ENCODE measurements at places on chromosomes 12 and 14.

DNA sequence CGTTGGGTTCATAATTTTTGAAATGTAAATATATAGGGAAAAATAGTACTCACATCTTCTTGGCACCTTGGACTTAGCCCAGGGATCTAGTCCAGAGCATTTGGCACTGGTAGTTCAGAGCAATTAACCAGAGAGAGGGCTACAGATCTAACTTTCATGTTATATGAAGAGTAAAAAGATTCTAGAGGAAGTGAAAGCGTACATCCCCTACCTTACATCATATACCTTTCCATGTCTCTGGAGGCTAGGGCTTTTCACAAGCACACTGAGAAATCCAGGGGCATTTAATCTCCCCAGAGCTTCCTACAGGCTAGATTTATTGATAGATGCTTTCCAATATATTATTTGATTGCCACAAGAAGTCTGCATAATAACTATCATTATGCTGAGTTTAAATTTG lies 687.5 kb upstream of the FBXO33 start:
- DNase-seq, result no peak

DNA sequence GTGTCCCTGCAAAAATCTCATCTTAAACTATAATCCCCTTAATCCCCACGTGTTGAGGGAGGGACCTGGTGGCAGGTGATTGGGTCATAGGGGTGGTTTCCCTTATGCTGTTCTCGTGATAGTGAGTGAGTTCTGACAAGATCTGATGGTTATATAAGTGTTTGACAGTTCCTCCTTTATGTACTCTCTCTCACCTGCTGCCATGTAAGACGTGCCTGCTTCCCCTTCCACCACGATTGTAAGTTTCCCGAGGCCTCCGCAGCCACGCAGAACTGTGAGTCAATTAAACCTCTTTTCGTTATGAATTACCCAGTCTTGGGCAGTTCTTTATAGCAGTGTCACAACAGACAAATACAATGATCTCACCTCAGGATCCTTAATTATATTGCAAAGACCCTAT lies 45.2 kb upstream of the MAP1LC3B2 start:
- no peak for DNase-seq

- DNase-seq, result no peak
These were observed 4.6 kb downstream of the KRT82 start for GRCh38 chr12:52401526-52401925.

DNA sequence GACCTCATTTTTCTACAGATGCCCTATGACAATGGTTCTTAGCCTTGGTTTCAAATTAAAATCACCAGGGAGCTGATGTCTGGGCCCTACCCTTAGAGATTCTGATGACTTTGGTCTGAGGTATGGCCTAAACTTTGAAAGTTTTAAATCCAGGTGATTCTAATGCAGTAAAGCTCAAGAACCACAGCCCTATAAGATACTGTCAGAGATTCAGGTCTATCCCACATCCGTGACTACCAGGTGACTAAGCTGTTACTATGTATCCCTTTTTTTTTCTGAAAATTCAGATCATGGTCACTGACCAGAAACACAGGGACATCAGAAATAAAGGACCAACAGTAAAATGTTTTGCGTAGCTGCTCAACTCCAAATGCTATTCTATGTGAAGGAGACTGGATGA lies 148.8 kb upstream of the BMP4 start:
- DNase-seq, result no peak

DNA sequence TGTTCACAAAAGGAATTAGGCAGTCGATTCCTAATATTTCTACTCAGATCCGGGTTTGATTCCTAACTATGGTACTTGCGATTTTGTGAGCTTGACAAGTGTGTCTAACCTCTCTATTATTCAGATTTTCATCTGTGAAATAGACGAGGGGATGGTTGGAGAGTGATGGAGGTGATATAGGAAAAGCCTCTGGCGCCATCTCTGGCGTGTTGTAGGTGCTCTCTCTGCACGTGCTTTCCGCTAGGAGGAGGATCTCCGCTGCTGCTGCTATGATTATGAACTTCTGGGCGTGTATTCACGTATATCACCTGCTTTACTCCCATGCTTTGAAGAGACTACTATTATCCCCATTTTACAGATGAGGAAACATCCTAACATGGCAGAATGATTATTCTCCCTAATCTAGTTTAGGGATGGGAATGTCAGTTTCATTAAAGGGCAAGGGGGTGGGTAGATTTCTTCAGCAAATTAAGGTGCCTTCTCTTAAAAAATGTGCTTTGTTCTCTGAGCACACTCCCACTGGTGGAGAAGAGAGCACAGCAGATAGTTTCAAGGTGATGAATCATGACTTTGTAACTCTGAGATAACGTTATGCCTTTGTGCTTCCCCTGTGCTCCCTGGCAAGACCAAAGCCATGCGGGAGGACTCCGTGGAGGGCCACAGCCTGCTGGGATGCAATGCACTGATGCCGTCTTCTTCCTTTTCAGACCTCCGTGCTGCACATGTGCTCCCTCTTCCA lies 97.1 kb downstream of the PRIMA1 start:
- DNase-seq, result no peak

GRCh38 chr12:48782457-48783395 lies 6.2 kb downstream of the ADCY6 start:
- DNase-seq, result no peak

- DNase-seq, result no peak
These were observed 437.0 kb downstream of the FUT8 start for GRCh38 chr14:65849558-65849957.
